ENCODE measurements at places on chromosomes 11 and 22.

DNA sequence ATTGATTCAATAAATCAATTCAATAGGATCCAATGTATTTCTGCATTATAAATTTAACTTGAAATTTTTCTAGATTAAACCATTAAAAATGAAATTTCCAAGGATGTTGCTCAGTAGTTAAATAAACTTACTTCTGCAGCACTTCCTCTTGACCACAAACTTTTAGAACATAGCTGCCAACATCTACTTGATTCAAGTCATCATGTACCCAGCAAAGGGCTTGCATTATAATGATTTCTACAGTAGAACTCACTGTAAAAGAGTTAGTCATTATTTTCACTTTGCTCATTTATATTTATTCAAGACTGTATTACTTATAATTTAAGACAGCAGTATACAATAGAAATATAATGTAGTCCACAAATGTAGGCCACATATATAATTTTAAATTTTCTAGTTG lies 59.2 kb downstream of the PIK3C2A start:
- no peak for DNase-seq

DNA sequence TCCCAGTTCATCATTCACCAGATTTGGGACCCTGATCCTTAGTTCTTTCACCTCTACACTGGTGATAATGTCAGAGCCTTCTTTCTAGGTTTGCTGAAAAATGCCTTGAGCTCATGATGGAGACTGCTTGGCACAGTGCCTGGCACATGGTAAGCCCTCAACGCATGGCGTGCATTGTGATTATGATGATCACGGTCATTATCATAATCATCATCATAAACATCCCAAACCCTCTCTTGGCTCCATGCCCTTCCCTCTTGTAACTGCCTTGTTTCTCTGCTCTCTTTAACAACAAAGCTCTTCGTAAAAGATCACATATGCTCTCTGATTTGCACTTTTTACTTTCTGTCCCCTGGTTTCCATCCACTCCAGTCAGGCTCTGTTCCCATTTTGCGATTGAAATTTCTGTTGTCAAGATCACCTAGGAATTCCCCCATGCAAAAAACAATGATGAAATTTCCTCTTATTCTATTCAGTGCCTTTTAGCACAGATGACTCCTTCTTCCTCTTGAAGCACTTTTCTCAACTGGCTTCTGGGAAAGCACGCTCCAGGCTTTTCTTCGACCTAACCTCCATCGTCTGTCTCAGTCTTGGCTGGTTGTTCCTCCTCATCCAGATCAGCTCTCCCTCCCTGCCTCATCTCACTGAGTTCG lies 479.1 kb downstream of the OPCML start:
- DNase-seq = no peak

GRCh38 chr11:123838659-123839058 lies 32.5 kb upstream of the OR6M1 start:
- DNase-seq = peak; percentile 24

- DNase-seq = no peak
Measured at GRCh38 chr22:16601437-16602223, 9.0 kb upstream of the CCT8L2 start.

- DNase-seq = no peak
Measured at GRCh38 chr22:38312261-38312800, 4.9 kb downstream of the CSNK1E start.

GRCh38 chr11:31974366-31975136 lies 116.3 kb upstream of the RCN1 start:
- peak; percentile 95 for DNase-seq

DNA sequence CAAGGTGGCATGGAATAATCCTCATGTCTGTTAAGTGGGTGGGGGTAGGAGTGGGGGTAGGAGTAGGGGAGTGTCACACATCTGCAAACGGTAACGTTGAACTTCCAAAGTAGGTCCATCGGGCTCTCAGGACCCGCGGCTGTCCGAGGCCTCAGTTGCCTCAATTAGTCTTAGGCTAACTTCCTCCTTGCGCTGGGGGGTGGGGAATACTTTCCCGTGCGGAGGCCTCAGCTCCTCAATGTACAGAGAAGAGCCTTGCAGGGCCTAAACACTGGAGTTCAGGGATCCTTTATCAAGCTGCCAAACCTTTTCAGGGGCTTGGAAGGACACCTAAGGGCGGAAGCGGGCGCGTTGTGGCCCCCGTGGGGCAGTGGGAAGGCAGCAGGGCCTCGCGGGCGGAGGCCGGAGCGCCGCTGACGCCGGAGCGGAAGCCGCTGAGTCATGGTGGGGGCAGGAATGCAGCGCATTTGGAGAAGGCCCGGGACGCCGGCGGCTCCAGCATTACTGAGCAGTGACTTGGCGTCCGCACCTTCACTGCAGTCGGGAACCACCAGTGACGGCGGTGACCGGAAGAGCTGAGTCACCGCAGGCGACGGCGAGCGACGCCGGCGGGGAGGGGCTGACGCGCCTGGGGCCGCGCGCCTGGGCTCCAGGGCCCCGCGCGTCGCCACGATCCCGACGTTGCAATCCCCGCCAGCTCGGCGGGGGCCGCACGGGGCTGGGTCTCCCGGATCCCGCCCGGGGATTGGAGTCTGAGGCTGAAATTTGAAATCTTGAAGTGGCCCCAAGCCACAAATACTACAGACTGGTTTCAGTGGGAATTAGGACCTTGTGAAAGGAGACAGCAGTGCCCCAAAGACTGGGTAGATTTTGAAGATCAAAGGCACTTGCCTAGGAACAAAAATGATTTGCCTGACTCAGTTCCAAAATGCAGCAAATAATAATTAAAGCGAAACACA lies 20.2 kb upstream of the IPO7 start:
- DNase-seq = peak; percentile 98

GRCh38 chr11:74678591-74679512 lies 52.4 kb downstream of the CHRDL2 start:
- DNase-seq = no peak

DNA sequence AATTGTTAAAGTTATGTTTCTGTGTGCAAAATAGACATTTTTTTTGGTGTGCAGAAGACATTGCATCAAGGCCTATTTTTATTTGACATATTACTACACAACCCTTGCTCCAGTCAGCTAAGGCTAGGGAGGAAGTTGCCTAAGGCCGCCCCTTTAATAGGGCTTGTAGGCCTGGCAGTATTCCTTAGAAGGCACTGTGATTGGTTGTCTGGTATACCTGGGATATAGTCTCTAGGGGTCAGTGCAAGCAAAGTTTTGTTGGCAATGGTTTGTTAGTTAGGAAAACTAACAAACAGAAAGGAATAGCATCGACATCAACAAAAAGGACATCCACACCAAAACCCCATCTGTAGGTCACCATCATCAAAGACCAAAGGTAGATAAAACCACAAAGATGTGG lies 16.9 kb downstream of the CCDC15 start:
- DNase-seq = peak; percentile 34

GRCh38 chr11:116879800-116880625 lies 42.6 kb upstream of the APOA1 start:
- peak; percentile 65 for DNase-seq

DNA sequence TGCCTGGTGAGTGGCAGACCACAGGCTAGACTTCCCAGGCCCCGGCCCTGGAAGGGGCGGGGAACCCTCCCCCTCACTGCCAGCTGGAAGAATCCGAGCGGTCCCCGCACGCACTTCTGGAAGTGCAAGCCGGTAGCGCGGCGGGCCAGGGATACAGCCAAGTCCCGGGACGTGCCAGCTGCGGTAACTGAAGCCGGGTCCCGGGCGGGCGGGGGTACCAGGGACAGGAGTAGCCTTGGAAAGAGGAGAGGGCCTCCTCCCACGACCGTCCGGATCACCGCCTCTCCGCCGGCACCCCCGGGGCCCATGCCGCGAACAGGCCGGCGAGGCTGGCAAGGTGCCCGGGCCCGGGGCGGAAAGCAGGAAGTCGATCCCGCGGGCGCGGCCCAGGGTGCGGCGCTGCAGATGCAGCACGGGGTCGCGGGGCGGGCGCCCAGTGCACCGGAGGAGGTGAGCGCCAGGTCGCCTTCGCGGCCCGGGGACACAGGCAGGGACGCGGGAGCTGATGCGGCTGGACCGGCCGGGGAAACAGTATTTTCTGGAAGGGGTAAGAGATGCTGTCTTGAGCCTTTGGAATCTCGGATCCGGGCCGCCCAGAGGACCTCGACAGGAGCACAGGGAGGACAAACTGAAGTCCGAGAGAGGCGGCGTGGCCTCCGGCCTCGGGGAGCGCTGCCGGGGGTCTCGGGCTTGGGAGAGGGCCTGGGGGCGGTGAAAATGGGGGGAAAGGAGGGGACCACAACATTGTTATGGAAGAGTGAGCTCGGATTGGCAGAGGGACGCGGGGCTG lies 783 bp upstream of the SLC35C1 start:
- peak; percentile 38 for DNase-seq

DNA sequence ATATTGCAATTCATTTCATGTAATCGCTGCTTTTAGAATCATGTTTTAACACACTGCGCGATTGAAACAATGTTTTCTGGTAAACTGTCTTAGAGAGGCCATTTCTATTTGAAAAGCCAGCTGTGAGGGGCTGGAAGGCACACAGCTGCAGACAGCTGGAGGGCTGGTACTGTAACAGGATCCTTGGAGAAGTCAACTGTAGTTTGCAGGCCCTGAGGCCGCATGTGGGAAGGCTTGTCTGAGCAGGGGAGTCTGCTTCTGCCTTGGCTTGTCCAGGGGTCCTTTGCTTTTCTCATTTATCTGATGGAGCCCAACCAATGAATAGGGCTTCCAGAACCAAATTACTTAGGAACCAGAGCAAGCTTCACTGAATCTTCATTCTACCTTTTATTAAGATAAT lies 313.5 kb downstream of the BLID start:
- no peak for DNase-seq
